ENCODE measurements at places on chromosomes 1 and 21.

- DNase-seq: no peak
Observed at GRCh38 chr1:246678816-246679793, 45.1 kb upstream of the SCCPDH start.

DNA sequence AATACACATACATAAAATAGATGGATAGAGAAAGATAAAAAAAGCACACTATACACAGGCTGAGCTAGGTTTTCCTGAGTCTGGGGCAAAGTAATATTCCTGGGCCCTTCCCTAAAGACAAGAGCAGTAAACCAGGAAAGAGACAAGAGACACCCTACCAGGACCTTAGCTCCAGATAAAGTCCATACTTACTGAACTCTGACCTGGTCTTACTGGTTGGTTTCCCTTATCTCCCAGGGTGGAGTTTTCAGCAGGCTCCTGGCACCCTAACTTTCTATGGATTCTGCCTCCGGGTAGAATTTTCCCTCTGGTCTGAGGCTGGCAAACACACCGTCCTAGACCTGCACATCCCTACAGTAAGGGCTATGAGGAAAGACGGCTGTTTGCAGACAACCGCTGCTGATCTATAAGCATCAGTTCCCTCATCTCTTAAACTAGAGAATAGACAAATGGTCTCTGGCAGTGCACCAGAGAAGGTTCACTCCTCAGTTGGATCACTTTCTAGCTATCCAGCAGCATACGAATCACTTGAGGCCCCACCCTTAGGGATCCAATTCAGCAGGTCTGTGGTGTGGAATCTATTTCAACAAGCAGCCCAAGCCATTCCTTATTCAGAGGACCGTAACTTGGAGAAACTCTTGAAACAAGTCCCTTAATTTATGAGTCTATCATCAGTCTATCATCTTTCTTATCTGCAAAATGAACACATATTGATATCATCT, 52.0 kb downstream of the ARHGEF11 start:
- no peak for DNase-seq

- no peak for DNase-seq
Observed at GRCh38 chr1:218495931-218496330, 150.8 kb downstream of the TGFB2 start.

- DNase-seq: no peak
Observed at GRCh38 chr1:225739542-225740107, 38.0 kb upstream of the SRP9 start.

- no peak for DNase-seq
Observed at GRCh38 chr1:23546897-23547584, 12.3 kb downstream of the ID3 start.

- DNase-seq: no peak
Observed at GRCh38 chr1:90132306-90132705, 137.4 kb downstream of the ZNF326 start.

GRCh38 chr1:7409278-7409677, 361.8 kb upstream of the VAMP3 start:
- no peak for DNase-seq

- DNase-seq: no peak
Observed at GRCh38 chr1:22795366-22795714, 84.7 kb downstream of the EPHB2 start.

DNA sequence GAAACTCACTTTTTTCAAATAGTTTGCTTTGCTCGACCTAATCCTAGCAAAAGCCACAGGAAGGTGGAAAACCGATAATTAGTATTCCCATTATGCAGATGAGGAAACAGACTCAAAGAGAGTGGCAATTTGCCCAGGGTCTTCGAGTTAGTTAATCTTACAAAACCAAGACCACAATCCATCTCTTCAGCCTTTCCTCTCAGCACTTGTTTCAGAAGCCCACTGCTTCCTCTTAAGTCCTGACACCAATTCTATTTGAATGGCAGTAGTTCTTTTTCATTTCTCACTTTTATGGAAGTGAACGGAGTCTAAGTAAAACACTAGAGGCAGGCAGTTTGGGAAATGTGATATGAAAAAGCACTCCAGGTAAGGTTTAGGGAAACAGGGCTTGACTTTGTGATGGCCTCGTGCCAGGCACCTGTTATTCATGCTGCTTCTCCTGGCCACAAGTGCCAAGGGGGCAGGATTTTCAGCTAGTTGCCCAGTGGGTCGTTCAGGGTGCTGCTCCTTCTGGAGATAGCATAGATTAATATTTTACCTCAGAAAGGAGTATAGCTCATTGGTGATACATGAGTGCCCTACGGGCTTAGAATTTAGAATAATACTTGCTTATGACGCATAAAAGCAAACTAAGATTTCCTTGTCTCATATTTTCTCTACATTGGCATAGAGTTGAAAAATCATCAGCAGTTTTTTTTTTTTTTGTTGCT, 76.6 kb upstream of the NRIP1 start:
- DNase-seq: no peak

- no peak for DNase-seq
Observed at GRCh38 chr1:55329091-55329490, 113.9 kb upstream of the USP24 start.

DNA sequence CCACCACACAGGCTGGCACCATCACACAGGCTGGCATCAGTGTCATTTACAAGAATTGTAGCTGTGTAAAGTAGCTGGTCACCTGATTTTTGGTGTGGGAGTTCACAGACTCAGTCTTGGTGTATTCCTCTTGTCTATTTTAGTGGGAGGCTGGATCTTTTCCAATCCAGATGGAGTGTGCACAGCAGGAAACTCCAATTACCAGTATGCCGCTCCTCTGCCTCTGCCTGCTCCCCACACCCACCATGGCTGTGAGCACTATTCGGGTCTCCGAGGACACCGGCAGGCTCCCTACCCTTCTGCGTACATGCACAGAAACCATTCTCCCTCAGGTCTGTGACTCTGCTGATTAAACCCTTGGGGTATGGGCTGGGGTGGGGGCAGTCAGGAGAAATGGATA, 24.2 kb downstream of the TBX19 start:
- no peak for DNase-seq

DNA sequence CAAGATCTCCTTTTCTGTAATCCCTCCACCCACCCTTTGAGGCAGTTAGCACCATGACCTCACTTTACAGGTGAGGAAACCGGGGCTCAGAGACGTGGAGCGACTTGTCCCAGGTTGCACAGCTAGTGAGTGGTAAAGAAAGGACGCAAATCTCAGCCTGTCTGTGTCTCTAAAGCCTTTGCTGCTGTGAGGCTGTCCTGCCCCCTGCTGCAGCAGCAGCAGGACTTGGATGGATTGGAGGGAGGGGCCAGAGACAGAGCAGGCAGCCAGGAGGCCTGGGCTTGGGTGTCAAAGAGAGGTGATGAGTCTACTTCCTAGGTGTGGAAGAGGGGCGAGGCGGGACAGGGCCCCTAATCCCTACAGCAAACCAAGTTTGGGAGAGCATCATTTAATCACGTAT, 69.6 kb downstream of the PTPRU start:
- DNase-seq: no peak

- peak; percentile 18 for DNase-seq
Observed at GRCh38 chr1:28640766-28641165, 2.1 kb downstream of the TAF12 start.

GRCh38 chr1:100323419-100324106, 28.7 kb upstream of the CDC14A start:
- DNase-seq: no peak

DNA sequence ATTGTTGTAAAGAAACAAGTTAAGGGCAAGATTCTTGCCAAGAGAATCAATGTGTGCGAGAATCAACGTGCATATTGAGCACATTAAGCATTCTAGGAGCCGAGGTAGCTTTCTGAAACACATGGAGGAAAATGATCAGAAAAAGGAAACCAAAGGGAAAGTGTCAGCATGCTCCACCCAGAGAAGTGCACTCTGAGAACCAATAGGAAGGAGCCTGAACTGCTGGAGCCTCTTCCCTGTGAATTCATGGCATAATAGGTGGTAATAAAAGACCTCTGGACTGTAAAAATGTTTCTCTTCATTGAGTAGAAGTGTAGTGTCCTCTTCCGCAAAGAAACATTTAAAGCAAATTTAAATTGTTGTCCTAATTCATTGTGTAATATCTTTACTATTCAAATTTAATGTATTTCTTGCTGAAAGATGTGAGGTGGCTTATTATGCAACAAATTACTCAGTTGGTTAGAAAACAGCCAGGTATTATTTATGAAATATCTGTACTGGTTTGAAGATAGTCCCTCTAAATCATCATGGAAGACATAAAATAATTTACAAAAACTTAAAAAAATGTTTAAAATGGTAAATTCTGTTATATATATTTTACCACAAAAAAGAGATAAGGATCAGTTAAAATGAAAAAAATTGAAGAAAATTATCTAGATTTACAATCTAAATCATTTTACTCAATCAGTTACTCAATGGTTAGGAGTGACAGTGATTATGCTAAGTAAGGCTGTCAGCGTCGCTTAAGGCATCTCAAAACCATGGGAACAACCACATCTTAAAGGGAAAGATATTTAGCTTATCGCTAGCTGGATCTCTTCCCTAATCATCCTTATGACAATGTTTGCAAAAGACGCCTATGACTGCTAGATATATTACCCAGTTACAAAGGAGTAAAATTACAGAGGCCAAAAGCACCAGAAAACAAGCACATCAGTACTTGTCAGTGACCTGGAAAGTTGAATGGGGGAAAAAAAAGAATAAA, 31.3 kb downstream of the NVL start:
- DNase-seq: no peak

DNA sequence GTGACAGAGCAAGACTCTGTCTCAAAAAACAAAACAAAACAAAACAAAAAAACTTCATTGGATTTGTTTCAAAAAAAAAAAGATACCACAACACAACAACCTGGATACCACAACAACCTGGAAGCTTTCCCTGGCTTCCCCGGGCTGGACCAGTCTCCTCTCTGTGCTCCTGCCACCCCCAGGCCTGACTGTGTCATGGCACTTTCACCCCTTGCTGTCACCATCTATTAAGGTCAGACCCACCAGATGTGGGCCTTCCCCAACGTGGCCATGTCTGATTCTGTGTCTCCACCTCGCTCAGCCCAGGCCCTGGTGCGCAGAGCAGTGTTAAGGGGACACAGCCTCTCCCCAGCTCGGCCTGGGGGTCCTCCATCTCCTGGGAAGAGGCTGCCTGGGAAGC, 28.3 kb upstream of the ACOT11 start:
- no peak for DNase-seq

DNA sequence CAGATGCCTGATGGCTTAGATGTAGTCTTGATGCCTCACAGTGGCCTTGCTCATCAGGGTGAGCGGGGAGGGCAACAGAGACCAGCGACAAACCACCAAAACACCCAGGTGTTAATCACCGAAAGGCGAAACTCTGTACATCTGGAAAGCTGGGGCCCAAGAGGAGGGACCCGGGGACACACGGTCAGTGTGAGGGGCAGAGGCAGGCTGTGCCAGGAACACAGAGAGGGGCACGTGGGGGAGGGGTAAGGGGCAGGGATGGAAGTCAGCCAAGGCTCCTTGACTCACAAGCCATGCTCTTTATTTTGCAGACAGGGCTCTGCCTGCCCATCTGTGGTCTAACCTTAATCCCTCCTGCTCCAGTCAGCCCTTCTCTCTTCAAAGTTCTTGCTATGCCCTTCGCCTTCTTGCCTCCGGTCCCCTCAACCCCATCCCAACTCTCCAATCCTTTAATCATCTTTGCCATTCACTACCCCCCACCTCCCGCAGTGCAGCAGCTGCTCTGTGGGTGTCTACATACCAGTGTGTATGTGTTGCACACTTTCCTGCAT, 4.3 kb downstream of the MEF2D start:
- no peak for DNase-seq

DNA sequence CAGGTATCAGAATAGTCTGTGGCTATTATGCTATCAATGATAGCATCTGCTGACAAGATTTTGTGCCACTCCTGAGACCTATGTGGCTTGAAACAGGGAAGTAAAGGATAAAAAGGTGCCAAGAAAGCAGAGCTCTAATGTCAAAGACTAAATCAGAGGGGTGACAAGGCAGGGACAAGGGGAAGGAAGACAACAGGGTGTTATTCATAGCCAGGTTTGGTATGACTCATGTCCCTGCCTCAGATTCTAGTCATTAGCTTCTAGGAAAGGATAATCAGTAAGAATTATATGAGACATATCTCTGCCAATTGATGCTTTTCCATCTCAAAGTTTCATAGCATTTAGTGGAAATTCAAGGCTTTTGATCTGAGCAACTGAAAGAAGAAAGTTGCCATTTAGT, 31.8 kb upstream of the PLD5 start:
- no peak for DNase-seq

DNA sequence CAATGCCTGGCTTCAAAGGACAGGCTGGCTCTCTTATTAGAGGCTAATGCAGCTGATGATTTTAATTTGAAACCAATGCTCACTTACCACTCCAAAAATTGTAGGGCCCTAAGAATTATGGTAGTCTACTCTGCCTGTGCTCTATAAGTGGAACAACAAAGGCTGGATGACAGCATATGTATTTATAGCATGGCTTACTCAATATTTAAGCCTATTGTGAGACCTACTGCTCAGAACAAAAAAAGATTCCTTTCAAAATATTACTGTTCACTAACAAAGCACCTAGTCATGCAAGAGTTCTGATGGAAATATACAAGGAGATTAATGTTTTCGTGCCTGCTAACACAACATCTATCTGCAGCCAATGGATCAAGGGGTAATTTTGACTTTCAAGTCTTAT, 73.8 kb upstream of the DUSP10 start:
- no peak for DNase-seq

Measured in activated CD4-positive, alpha-beta T cell treated with anti-CD3 and anti-CD28 coated beads for 4 hours (primary cell).